Kidney epithelial cell (primary cell): ENCODE measurements at places on chromosomes 2 and 18. TPM values are rescaled to one million over a fixed set of nuclear protein-coding genes. Genes with fewer than 3 reads are reported as not detected.

LRATD1 gene
- total RNA-seq: 11.4 and 11.6 TPM in 2 replicates

LTBP1 gene
- total RNA-seq: 39.3 and 39.5 TPM in 2 replicates

SERPINB3 gene
- total RNA-seq: not detected in 2 replicates

UGT1A6 gene
- total RNA-seq: 0.13 and 0.27 TPM in 2 replicates

EVA1A gene
- 112 and 144 TPM in 2 replicates for total RNA-seq

LYG2 gene
- not detected in 2 replicates for total RNA-seq

CYRIA gene
- 3.0 and 4.2 TPM in 2 replicates for total RNA-seq

DNA sequence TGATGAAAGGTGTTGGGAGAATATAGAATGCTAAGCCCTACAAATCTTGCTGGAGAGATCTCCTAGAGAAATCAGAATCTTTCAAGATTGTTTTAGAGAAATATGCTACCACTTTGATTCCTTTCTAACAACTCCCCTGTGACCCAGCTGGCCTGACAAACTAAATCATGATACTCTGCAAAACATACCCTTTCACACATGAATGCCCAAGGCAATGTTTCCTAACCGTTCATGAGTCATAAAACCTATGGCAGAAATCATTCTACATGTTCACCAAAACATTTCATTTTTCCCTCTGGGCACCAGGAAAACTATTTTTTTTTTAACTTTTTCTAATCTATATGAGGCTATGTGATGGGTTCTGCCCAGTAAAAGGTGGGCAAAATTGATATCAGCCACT lies 77.8 kb upstream of the SETBP1 start:
- DNase-seq: no peak

GRCh38 chr2:147450661-147451510 lies 393.9 kb upstream of the ACVR2A start:
- no peak for DNase-seq

GRCh38 chr2:198117406-198118041 lies 313.1 kb downstream of the PLCL1 start:
- DNase-seq: no peak

GRCh38 chr2:217897816-217898806 lies 104.7 kb downstream of the TNS1 start:
- no peak for DNase-seq

GRCh38 chr2:3911882-3912455 lies 208.6 kb downstream of the DCDC2C start:
- DNase-seq: no peak

DNA sequence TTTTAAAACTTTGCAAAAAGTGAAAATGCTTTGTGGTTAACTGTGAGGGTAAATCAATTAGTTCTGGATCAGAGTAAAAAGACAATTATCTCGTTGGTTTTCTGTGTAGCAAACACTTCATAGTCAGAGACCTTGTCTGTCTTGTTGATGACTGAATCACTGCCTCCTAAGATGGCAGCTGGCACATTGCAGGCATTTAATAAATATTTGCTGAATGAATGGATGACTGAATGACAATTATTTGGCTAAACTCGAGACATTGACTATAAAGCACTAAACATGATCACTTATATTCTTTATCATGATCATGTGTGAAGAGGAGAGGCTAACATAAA lies 96.2 kb downstream of the MAIP1 start:
- DNase-seq: no peak

DNA sequence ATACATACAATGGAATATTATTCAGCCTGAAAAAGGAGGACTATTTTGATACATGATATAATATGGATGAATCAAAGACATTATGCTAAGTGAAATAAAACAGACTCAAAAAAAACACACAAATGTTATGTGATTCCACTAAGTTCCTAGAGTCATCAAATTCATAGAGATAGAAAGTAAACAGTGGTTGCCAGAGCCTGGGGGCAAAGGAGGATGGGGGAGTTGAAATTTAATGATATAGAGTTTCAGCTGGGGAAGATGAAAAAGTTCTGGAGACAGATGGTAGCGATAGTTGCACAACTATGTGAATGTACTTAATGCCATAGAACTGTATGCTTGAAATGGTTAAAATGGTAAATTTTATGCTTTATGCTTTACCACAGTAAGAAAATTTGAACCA lies 119.7 kb downstream of the METTL4 start:
- DNase-seq: no peak

GRCh38 chr2:119366161-119366648 lies 429 bp downstream of the C2orf76 start:
- no peak for DNase-seq

DNA sequence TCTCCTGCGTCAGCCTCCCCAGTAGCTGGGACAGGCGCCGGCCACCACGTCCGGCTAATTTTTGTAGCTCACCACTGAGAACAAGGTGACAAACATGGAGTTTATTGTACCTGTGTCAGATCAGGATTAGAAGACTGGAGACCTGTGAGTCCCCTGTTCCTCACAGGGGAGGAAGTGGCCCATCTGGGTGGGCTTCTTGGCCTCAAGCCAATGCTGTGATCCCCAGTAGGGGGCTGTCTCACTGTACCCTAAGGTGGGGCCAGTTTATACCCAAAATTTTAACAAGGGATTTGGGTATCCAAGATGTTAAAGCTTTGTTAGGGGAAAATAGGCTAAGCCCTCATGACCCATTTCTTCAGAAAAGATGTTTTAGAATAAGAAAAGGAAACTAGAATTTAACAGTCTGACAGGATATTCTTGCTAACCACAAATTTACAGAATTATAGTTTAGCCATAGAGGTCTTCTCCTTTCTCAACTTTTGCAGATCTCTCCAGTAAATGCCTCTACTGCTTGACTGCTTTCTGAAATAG lies 16.3 kb downstream of the PCBP1 start:
- no peak for DNase-seq

- no peak for DNase-seq
These were observed 35.4 kb downstream of the FBXO11 start for GRCh38 chr2:47870641-47871540.

DNA sequence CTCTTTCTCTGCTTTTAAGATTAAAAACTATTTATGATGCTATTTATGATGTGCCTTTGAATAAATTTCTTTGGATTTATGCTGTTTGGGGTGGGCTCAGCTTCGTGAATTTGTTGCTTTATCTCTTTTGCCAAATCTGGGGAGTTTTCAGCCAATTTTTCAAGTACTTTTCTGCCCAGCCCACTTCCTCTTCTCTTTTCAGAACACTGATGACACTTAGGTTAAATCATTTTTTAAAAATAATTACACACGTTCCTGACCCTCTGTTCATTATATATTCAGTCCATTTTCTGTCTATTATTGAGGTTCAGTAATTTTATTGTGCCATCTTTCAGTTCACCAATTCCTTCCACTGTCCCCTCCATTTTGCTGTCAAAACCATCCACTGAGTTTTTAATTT lies 14.8 kb upstream of the BCL2L11 start:
- DNase-seq: no peak

GRCh38 chr18:35782926-35783325 lies 189.6 kb upstream of the RMP24 start:
- no peak for DNase-seq

- no peak for DNase-seq
These were observed 5.1 kb downstream of the CYS1 start for GRCh38 chr2:10075101-10075500.

DNA sequence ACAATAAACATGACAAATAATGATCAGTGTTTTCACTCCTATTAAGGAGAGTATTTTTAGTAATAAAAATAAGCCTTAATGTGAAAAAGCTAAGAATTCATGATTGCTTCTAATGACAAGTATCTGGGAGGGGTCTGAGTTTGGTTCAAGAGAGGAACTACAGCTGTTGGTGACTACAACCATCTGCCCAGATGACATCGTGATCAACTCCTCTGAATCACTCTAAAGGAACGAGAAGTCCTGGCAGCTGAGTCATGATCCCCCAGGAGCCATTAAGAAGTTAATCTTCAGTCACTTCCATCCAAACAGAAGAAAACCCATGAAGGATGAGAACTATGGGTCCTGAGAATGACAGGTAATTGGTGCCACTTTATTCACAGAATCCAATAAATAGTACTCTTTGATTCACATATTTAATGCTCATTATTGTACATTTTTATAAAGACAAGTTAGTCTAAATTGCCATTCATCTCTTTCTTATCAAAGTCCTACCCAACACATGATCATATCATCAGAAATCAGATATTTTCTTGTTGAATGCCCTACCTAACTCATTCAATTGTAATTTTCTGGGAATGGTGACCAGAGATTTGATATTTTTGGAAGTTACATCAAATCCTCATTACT lies 6.8 kb downstream of the TFPI start:
- peak; percentile 96 for DNase-seq

- no peak for DNase-seq
These were observed 17.7 kb upstream of the ACOXL start for GRCh38 chr2:110714452-110715224.

DNA sequence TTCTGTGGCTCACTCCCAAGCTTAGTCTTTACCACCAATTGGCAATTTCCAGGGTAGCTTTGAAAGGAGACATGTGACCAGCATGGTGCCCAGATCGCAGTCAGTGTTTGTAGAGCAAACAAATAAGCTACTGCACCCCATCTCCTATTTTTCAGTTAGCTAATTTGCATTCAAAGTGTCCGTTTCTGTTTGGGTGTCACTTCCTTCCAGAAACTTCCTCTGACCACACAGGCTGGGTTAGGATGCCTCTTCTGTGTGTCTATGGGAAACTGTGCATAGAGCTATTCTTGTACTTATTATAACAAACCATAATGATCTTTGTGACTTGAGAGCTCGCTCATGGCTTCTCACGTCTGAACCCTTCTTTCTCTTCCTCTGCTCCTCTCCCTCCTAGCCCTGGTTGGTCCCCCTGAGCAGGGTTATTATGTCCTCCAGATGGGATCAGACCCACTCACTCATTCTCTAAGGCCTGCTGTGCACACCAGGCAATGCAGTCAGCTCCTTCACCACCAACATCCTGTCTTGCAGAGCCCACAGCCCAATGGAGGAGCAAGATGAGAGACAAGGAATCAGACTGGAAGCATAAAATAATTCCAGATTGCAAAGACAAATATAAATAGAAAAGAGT lies 101.2 kb upstream of the ALK start:
- DNase-seq: no peak

DNA sequence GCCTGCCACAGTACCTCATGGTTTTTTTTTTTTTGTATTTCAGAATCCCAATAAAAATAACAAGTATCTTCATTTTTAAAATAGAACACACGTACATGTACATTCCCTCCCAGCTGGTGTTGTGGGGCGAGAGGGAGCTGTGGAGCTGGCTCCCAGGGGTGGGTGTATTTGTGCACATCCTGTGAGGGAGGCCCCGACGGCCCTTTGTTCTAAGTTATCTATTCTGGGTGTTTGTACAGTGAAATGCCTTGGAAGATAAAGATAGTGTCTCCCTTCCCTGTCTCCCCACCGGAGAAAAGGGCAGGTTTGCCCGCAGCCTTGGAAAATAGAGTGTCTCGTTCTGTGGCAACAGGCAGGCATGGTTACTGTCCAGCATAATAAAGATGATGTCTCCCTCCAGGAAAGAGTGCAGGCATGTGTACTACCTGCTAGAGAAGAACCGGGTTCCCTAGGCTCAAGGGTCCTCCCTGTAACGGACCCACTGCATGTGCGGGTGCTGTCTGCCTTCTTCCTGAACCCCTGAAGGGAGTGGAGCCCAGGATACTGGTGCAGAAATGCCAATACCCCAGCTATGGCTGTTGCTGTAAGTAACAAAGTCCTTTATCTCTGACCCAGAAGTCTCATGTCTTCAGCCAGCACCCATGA lies 12.1 kb upstream of the ALLC start:
- no peak for DNase-seq

DNA sequence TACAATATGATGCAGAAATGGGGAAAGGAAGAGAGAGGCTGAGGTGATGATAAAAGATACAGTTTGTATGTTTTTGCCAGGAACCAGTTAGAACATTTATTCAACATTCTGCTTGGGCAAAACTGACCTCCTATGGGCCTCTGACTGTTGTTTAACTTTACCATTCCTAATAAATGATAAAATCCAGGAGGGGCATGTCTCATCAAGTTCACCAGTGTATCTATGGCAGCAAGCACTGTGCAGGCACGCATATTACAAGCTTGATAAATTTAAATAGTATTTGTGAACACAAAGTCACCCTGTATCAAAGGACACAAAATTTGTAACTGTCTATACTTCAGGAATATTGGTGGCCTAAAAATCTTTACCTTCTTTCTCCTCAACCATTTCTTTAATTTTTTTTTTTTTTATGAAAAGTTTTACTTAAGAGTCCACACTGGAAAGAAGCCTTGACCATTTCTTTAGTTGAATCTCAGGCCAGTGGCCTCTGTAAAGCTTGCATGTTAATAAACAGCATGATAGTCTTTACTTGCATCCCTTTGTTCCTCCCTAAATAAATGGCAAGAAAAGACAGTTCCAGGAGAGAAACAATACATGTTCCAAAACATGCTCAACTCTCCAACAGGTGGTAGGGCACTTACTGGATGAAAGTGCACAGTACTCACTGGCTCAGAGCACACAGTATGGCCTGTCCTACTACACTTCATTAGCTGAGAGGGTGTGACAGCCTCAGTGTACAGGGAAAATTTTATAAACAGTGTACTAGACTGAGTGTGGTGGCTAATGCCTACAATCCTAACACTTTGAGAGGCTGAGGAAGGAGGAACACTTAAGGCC lies 52.3 kb downstream of the SOS1 start:
- no peak for DNase-seq
